Natural killer cell treated with Interleukin-12 subunit alpha and Interleukin-12 subunit beta and Interleukin-15 and Interleukin-18, amount 100 ng/mL, for 72 hours (primary cell): ENCODE measurements at places on chromosomes 7 and 10. TPM values are rescaled to one million over a fixed set of nuclear protein-coding genes. Genes with fewer than 3 reads are reported as not detected.

TLX1 gene
- not detected for total RNA-seq

SPDYE16 gene
- 0.76 TPM for total RNA-seq

- no peaks in the 10 kb centered on the region for H3K4me1 ChIP-seq
- no peak overlapping the region for H3K27ac ChIP-seq
- no peaks in the 10 kb centered on the region for H3K36me3 ChIP-seq
- no peak for DNase-seq
- no peak overlapping the region for H3K4me3 ChIP-seq
- H3K27me3 ChIP-seq, result no peaks in the 10 kb centered on the region
Observed at GRCh38 chr7:137337902-137338301, 5.6 kb downstream of the PTN start.

DNA sequence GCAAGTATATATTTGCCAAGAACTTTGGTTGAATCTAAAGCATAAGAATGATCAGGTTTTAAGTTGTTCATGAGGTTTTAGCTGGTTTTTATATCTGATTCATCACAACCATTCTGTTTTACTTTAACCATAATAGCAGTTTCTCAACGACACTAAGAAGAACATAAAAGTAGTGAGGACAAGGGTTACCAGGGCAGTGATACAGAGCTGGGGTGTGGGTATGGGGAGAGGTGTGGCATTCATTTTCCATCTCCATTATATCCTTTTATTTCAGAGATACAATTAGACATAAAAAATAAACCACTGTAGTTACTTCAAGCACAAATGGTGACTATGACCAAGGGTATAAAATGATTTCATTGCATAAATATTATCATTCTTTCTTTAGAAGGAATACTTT lies 149.8 kb upstream of the STEAP4 start:
- no peaks in the 10 kb centered on the region for H3K4me1 ChIP-seq
- no peak overlapping the region for H3K4me3 ChIP-seq

DNA sequence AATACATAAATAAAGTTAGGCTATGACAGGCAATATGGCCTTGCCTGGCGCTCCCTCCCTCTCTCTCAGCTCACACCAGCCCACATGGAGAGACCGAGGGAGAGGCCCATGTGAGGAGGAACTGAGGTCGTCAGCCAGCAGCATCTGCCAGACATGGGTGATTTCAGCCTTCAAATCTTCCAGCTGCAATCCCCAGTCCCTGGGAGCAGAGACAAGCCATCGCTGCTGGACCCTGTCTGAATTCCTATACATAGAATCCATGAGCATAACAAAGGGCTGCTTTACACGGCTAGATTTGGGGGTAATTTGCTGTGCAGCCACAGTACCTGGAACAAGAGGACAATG lies 35.6 kb downstream of the ANKRD16 start:
- H3K4me1 ChIP-seq, result peaks cover 4% of the 10 kb centered on the region
- H3K27ac ChIP-seq, result no peak overlapping the region
- H3K36me3 ChIP-seq, result no peaks in the 10 kb centered on the region
- no peak overlapping the region for H3K4me3 ChIP-seq
- DNase-seq, result no peak
